CD4-positive, alpha-beta T cell treated with Interleukin-15 for 1 hour (primary cell): ENCODE measurements at places on chromosomes 3 and 15.

- no peak for DNase-seq
Measured at GRCh38 chr15:73752806-73753193, 351 bp downstream of the INSYN1 start.

DNA sequence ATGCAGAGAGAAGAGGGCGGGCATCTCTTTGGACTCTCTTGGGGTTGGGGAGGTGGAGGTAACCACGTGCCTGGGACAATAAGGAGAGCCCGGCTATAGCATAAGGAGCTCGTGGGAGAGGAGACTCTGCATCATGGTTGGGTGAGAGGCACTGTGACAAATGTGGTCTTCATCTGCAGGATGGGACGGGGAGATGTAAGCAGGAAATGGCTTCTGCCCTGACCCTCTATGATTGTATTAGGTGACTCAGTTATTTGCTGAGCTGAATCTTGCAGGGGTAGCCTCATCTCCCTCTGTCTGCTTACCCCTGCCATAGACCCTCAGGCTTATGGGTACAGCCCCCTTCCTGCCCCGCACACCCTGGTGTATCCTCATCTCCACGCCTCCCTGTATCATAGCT, 48.7 kb downstream of the CORO2B start:
- DNase-seq: no peak

DNA sequence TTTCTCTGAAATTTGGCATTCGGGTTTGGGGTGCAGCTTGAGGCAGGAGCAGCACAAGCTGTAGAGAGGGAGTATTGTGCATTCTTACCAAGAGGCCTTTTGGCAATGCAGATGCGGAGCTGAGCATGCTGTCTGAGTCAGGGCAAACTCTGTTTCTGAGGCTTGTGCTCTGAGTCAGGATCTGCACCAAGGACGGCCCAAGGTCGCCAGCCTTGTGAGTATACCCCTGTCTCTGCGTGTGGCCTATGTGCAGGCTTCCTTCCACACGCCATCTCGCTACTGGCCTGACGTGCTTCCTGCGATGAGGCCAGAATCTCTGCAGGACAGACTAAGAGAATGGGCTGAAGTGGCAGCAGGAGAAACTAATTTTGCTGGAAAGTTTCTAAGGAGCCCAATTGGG, 83.8 kb upstream of the ROPN1 start:
- DNase-seq: no peak

DNA sequence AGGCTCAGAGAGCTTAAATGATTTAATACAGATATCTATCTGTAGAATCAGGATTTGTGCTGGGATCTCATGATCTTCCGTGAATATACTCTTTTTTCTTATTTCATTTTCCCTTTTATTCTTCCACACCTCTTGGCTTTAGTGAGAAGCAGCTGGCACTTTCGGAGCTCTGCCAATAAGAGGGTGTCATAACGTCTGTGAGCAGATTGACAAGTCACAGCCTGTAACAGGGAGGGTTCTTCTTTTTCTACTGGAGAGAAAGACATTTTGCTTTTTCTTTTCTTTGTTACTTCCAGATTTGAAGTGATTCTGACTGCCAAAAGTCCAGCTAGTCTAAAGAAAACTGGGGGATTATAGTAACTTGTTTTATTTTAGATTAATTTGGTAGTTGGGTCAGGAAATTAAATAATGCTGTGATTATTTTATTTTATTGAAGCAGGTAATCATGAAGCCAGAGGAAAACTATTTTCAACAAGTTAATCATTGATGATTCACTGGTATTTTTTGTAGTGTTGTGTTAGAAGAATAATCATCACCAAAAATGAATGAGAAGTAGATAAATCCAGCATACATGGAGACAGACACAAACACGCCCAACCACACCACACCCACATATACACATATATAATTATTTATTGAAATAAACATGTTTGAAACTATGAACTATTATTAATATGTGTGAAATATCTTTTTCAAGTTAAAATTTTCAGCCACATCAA, 69.8 kb downstream of the TNFAIP8L3 start:
- DNase-seq: no peak

GRCh38 chr3:117618462-117618861, 908.9 kb downstream of the TUSC7 start:
- no peak for DNase-seq

DNA sequence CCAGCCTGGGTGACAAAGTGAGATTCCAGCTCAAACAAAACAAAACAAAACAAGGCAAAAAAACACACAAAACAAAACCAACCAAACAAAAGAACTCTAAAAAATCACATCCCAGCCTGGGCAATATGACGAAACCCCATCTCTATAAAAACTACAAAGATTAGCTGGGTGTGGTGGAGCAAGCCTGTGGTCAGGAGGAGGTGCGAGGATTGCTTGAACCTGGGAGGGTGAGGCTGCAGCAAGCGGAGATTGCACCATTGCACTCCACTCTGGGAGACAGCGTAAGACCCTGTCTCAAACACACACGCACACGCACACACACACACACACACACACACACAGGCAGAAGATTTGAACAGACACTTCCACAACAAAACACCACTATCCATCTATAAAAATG, 99.6 kb downstream of the SHQ1 start:
- DNase-seq: no peak

DNA sequence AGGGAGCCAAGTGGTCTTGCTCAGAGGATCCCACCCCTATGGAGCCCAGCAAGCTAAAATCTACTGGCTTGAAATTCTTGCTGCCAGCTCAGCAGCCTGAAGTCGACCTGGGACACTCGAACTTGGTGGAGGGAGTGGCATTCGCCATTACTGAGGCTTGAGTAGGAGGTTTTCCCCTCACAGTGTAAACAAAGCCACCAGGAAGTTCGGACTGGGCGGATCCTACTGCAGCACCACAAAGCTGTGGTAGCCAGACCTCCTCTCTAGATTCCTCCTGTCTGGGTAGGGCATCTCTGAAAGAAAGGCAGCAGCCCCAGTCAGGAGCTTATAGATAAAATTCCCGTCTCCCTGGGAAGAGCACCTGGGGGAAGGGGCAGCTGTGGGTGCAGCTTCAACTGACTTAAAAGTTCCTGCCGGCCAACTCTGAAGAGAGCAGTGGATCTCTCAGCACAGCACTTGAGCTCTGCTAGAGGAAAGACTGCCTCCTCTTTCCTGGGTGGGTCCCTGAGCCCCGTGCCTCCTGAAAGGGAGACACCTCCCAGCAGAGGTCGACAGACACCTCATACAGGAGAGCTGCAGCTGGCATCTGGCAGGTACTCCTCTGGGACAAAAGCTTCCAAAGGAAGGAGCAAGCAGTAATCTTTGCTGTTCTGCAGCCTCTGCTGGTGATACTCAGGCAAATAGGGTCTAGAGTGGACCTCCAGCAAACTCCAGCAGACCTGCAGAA, 576.3 kb upstream of the NECTIN3 start:
- no peak for DNase-seq

DNA sequence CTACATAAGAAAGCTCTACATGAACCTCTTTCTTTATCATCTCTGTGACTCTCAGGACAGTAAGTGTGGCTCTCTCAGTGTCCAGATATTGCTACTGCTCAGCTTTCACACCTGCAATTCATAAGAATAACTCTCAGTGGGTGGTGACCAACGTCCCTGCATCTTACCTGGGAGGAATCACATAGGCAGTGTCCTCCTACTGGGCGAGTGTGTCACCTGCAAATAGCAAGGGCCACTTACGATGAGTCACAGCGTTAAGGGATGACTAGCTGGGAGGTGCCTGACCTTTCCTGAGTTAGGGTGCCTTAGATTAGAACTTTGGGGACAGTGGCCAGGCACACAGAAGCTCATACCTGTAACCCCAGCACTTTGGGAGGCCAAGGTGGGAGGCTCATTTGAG, 90.8 kb upstream of the C3orf80 start:
- no peak for DNase-seq

GRCh38 chr3:150729682-150730360, 26.1 kb upstream of the ERICH6 start:
- no peak for DNase-seq

DNA sequence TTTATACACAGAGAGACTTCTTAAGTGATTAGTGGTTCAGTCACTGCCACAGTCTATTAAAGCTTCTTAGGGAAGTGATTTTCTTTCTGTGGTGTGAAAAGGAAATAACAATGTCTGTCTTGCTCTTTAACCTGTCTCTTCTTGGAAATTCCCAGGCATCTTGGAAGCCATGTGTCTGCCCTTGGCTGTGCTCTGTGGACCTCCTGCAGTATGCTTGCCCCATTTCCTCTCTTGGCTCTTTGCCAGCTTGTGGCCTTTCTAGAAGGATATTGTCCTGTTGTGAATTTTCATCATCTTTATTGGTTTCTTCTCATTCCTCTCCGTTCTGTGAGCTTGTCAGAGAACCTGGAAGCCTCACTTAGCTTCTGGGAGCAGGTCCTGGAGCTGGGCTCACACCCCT, 338.4 kb upstream of the C2CD4B start:
- no peak for DNase-seq

- DNase-seq: no peak
Measured at GRCh38 chr3:149466192-149466591, 8.3 kb upstream of the TM4SF4 start.

DNA sequence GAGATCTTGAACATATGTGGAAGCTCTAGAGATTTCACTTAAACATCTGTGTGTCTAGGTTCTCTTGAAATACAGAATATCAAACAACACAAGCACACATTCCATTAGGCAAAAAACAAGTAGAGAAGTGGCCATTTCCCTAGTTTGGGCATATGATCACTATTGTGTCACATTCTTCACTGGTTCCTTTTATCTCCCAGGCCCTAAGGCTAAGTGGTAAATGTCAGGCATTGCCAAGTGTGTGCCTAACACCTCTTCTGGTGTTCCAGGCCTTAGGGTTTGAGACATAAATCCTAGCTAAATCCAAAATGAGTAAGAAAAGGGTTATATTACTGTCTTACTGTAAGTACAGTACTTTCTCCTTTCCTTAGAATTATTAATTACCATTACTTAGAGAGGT, 880.1 kb downstream of the PDCD6IP start:
- DNase-seq: no peak

- DNase-seq: no peak
Measured at GRCh38 chr3:45205126-45205525, 21.0 kb downstream of the TMEM158 start.

DNA sequence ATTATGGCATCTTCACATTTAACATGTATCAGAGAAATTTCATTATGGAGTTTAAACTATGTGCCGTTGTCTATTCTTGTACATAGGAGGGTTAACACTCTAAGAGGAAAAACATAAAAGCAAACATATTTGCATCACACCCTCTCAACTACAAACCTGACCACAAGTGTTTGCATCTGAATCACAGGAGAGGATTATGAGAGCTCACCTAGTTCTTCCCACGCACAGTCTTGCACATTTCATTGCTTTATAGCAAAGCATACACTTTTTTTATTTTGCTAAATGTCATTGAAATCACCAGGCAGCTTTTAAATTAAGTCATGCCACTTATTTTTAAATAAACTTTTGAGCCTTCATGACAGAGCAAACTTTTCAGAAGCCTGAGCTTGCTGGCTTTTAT, 12.5 kb downstream of the TRAT1 start:
- peak; percentile 25 for DNase-seq

- DNase-seq: peak; percentile 24
Measured at GRCh38 chr3:111610189-111610588, 15.0 kb upstream of the ZBED2 start.

- no peak for DNase-seq
Measured at GRCh38 chr15:85752491-85752961, 42.2 kb downstream of the KLHL25 start.

DNA sequence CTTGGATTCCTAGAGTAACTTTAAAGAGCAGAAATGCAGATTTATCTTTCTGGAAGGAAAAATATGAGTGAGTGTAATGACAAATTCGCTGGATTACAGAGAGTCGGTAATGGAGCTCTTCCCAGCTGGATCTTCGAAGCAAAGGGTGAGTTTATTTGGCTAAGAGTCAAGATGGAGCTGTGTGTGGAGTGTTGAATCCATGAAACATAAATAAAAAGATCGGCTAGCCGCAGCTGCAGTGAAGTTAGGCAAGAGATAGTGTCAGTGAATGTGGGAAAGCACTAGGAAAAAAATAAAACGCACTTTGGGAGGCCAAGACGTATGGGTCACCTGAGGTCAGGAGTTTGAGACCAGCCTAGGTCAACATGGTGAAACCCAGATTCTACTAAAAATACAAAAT, 10.3 kb downstream of the NAALADL2 start:
- DNase-seq: no peak
